ENCODE measurements at places on chromosomes 7 and 10. TPM values are rescaled to one million over a fixed set of nuclear protein-coding genes. Genes with fewer than 3 reads are reported as not detected.
A peak's percentile ranks its signal among the peaks of the same experiment; 100 is the strongest.

The CEP55 gene
- total RNA-seq = 7.6 TPM

The HPSE2 gene
- not detected for total RNA-seq

DNA sequence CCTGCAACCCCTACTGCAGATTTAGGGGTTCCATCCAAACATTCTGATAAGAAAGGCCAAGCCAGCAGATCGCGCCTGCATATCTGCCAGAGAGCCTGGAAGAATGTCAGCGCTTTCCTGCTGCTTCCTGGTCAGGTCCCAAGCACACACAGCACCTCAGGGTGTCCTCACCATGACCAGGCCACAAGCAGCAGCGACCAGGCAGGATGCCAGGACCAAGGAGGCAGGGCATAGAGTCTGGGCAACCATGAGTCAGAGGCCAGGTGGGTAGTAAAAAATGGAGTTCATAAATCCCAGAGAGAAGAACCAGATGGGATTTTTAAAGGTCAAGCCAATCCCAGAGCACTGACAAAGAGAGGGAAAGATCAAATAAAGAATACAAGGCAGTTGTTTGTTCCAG lies 5.5 kb upstream of the FAM131B start:
- DNase-seq = peak; percentile 57

GRCh38 chr10:6615971-6616370 lies 35.9 kb upstream of the PRKCQ start:
- DNase-seq = no peak

GRCh38 chr10:103800789-103801540 lies 54.4 kb downstream of the SH3PXD2A start:
- peak; percentile 44 for DNase-seq

DNA sequence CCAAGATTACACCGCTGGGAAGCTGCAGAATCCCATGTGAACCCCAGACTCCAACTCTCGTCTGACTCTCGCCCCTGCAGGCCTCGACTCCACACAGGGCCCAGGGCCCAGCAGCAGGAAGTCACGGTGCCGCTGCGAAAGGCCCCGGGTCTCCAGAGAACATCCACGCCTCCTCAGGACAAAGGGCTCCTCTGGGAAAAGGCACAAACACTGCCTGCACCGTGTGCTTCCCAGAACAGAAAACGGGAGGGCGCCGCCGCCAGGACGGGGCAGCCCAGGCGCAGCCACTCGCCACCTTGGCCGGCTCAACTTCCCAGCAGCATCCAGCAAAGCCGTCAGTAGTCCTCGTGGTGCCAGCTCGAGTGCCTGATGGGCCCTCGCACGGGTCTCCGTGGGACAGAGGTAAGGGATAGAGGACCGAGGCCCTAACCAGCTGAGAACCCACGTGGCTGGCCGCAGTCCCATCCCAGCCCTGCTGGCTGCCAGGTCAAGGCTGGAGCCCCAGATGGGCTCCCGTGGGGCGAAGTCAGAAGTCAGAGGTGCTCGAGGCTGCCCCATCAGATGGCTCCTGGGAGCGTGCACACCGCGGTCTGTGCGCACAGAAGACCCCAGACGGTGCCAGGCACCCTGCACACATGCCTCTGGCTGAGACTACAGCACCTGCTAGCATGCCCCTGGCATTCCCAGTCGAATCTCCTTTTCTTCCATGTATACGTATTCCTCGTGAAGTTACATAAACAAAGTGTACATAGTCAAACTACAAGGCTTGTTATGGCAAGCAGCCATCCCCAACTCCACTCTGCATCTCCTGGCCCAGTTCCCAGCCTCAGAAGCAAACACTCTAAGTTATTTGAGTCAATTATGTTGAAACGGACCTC lies 60.2 kb downstream of the MAD1L1 start:
- no peak for DNase-seq

DNA sequence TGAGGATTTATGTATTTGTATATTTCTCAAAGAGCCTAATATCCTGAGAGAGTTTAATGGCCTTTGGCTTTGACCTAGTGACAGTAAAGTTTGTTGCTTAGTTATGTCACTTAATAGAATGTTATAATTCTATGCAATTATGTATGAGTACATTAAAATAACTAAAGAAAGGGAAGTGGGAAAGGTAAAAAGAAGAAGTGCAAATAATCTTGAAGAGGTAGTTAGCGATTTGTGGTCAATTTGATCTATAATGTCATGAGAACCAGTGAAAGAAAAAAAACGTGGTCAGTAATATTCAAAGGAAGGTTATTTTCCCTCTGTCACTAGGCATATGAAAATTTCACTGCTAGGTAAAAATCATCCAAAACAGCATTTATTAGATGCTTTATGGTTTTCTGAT lies 143.4 kb upstream of the LSM8 start:
- no peak for DNase-seq

The LRRTM3 gene
- total RNA-seq = not detected

DNA sequence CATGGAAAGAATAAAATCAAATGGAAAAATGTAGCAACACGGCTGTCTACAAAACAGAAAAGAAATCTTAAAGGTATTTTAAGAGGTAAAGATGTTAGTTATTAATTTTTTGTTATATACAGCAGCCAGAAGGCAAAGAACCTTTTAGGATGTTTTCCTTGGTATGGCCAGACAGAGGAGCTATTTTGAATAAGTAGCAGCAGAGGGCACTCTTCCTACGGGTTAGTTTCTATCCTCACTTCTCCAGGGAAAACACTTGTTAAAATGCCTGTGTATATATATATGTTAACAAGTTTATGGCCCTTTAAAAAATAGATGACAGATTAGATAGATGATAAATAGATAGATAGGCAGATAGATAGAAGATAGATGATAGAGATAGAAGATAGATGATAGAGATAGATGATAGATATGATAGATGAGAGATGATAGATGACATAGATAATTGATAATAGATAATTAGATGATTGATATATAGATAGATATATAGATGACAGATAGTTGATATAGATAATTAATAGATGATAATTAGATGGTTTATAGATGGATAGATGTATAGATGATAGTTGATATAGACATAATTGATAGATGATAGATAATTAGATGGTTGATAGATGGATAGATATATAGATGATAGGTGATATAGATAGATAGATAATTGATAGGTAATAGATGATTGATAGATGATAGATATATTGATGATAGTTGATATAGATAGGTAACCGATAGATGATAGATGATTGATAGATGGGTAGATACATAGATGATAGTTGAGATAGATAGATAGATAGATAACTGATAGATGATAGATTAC lies 57.8 kb upstream of the WIPF3 start:
- no peak for DNase-seq

The ATXN7L1 gene
- 3.1 TPM for total RNA-seq

DNA sequence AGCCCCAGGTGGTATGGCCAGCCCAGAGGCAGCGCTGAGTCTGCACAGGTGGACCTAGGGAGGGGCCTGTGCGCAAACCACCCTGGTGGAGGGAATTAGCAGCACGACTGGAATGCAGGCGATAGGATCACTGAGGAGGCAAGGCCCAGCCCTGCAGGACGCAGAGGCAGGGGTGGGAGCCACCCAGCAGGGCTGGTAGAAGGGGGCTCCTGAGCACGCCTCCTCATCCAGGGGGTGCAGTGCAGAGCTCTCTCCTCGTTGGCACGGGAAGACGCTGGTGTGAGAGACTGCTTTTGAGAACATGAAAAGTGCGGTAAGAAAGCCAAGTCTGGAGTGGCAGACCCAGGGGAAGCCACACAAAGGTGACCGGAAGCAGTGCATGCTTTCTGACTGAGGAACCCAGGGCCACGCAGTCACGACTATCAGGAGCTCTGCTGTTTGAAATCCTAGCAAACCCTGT lies 6.0 kb downstream of the FXYD4 start:
- DNase-seq = no peak

DNA sequence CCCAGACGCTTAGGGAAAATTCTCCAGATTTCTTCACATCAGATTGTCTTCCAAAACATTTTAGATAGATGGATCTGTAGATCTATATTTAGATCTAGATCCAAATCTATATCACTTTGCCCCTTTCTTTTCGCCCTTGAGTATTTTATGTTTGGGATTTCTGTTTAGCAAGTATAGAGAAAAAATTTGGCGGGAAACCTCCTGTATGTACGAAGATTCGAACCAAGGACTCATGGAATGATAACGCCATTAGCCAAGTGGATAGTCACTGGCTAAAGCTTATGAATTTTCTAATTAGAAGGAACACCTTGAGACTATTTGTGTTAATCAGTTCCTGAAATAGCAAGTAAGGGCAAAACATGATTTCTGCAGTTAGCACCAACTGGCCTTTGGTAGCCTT lies 1.2 kb downstream of the THNSL1 start:
- DNase-seq = no peak

DNA sequence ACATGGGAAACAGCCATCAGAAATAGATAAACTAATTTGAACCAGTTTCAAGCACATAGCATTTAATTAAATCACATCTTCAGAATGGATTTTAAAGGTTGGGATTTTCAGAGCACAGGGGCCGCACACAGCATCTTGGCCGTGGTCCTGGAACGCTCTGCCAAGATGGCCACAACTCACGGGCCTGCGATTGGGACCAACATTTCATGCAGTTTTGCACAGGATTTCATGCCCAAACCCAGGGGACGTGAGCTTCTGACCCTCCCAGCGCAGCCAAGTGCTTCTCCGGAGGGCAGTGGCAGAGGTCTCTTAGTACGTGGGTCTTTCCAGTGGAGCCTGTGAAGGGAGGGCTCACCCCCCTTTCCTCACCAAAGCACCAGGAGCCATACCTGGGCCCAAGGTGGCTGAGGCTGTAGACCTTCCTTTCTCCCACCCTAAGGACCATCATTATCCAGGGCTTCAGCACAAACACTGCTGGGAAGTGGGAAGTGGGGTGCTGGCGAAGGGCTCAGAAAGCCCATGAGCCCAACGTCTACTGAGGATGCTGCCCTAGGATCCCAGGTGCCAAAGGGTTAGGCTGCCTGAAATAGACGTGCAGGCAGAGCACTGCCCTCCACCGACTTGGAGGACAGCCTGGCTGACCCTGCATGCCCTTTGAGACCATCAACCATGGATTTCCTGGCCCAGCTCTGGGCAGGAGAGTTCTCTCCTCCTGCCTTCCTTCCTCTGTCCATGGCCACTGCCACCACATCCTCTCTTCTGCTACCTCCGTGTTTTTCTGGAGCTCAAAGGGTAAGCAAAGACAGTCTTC lies 611.2 kb upstream of the MGMT start:
- no peak for DNase-seq

- DNase-seq = no peak
These were observed 14.0 kb downstream of the ITGB1 start for GRCh38 chr10:32943854-32944661.

DNA sequence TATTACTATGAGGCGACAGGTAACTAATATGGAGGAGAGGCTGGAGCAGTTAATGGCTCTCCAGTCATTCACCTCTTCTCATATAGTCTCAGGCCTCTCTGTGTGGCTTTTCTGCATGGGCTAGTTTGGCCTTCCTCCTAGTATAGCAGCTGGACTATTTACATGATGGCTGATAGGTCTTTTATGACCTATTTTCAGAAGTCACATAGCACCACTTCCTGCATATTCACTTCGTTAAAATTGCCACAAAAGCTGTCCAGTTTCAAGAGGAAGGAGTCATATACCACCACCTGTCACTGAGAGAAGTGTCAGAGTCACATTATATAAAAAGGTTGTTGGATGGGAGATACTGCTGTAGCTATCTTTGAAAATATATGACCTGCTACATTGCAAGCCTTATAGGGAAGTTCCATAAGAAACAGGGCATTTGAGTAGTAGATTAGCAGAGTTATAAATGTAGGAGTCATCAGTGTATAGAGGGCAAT lies 8.0 kb upstream of the DMTF1 start:
- DNase-seq = no peak

The NCF1 gene
- 2.3 TPM for total RNA-seq

- DNase-seq = no peak
These were observed 35.5 kb downstream of the SVOPL start for GRCh38 chr7:138665669-138666140.

GRCh38 chr7:129635300-129636029 lies 23.9 kb downstream of the NRF1 start:
- DNase-seq = peak; percentile 31

The DGKI gene
- total RNA-seq = 3.5 TPM

- DNase-seq = no peak
These were observed 30.6 kb upstream of the PFKFB3 start for GRCh38 chr10:6171881-6172695.

DNA sequence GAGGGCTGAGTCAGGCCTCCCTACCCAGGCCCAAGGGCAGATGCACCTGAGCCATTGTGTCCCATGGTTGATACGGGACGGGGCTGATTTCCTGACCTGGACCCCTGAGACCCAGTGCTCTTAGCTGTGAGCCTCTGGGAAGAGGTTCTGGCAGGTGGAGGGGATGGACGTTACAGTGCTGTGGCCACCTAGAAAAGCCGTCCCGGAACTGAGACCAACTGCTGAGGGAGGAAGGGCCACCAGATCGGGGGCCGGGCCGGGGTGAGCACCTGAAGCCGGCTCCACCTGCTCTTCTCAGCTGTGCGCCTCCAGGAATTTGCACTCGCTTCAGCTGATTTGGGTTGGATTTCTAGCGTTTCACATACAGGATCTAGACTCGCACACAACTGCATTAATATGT lies 35.4 kb downstream of the CHST12 start:
- DNase-seq = no peak

GRCh38 chr7:2158331-2159175 lies 74.2 kb downstream of the MAD1L1 start:
- DNase-seq = no peak

DNA sequence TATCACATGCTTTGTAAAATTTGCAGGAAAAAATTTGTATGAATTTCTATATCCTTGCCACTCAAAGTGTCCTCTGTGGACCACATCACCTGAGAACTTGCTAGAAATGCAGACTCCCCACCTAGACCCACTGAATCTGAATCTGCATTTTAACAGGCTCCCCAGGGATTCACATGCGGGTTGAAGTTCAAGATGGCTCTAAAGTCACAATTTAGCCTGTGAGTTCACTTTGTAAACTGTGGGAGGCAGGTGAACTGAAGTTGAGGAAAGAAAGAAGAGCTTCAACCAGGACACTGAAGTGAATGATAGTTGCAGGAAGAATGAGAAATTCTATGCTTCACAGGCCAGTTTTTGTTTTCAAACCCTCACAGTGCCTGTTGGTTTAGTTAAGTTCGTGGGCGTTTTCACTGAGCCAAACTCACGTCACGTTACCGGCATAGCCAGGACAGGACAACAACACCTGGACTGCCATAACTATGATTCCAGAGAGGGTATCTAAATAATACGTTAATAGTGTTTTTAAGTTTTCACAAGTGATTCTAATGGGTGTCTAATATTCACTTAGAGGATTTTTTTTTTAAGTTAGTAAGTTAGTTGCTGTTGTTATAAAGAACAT lies 240.0 kb downstream of the PHTF2 start:
- no peak for DNase-seq

Measured in kidney epithelial cell (primary cell).